ENCODE measurements at places on chromosomes 12 and 14.

DNA sequence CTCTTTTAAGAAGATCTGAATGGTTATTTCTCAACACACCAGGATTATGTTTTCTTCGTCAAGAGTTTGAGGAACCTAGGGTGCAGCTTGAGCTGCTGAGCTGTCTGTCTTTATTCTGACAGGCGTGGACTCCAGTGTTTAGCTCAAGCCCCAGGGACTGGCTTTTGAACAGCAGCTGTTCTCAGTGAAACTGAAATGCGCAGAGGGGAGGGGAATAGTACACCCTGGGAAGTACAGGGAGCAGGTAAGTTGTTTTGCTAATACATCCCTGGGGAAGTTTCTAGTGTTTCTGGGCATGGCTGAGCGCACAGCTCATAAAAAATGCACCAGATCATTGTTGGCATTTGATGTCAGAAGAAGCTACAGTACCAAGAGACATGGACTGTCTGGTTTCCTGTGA lies 659.8 kb downstream of the DIO2 start:
- no peak for DNase-seq

DNA sequence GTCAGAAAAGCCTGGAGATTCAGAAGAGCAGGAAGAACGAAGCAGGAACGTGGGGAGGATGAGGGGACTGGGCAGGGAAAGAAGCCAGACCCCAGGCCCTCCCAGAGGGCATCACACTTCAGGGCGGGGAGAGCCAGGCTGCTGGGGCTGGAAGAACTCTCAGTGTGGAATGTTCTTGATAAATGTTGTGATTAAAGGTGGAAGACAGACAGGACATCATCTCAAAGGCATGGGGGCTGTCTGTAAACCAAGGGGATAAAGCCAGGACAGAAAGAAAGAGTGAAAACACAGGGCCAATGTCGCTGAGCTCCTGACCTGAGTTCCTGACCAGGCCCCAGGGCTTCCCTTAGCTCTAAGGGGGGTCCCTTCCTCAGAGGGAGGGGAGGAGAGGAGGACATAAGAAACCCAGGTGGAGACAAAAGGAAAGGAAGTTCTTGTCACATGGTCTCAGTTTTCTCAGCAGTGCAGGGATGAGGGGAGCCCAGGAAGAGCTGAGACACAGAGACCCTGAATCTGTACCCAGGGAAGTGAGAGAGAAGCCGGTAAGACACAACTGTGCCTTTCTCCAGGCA lies 56.3 kb downstream of the SETD3 start:
- DNase-seq = no peak

DNA sequence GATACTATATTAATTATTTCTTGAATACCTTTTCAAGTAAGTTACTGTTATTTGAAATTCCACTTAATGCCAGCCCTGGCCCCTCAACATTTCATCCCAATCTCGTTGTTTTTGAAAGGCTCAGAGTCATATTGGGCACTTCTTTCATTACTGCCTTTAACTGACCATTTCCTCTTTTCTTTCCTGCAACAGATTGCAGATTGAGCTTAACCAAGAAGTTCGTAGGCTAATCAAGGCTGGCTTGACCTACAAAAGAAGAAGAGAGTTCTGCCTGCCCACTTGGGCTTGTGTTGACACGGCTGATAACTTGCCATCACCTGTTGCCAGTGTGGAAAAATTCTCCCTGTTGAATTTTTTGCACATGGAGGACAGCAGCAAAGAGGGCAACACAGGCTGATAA lies 91.0 kb downstream of the FLRT2 start:
- DNase-seq = no peak

GRCh38 chr12:88145567-88146505 lies 3.7 kb downstream of the TMTC3 start:
- no peak for DNase-seq

- DNase-seq = no peak
Observed at GRCh38 chr14:50040895-50041465, 75.4 kb downstream of the VCPKMT start.
